Activated gamma-delta T cell treated with anti-CD3 and anti-CD28 coated beads, Interleukin-2, amount 50 U/mL, for 16 hours (primary cell): ENCODE measurements at places on chromosomes 1 and 21.

DNA sequence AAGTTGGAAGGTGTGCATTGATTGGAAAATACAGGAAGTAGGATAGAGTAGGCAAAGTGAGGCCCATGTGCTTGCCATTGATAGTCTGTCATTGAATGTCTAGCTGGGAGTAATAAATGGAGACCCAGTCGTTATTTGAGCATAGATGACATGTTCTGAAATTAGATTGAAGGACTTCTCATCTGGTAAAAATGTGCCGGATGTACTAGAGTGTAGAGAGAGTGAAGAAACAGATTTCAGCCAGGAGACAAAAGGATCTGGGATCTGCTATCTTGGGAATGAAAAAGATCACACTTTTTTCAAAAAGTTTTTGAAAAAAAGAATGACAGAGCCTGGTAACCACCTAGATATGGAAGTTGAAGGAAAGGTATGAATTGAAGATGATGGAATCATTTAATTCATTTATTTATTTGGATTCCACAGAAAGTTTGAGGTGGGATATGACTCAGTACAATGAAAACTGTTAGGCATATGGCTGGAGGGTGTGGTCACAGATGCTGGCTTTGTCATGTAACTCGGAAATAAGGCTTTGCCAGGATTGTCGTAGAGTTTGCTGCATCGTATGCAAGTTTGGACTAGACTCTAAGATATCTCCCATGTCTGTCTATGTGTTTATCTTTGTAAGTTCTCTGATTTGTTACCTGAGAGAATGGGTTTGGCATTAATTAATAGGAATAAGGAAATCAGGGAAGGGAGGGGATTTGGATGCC lies 137.1 kb downstream of the PBX1 start:
- DNase-seq = no peak

DNA sequence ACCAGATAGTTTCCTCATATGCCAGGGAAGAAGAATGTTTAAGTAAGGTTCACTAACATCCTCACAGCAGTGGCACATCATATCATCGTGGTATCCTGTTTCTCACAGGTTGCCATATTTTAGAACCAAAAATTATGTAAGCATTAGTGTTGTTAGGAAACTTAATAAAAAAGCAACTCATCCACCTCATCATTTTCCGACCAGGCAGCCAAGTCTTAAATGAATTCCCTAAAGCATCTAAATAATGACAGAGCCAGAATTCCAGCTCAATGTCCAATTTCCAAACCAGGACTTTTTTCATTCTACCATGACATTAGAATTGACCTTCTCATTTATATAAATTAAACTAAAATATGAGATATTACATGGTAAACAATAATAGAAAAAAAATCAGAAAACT lies 272.7 kb downstream of the NTNG1 start:
- DNase-seq = no peak

DNA sequence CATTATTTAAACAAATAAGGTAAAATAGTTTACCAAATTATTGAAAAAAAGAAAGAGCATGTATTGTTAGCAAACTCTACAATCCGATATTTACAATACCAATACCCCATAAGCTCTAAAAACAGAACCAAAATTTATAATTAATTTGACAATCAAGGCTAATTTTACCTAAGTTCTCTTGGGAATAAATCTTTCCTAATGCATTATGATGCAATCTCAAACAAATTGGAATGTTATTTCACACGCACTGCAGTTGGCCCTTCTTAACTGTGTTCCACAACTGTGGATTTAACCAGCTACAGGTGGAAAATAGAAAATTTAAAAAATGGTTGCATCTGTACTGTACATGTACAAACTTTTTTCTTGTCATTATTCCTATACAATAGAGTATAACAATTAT lies 300.1 kb downstream of the BRINP3 start:
- no peak for DNase-seq

- DNase-seq = no peak
Observed at GRCh38 chr1:220906561-220907334, 27.5 kb downstream of the HLX start.

GRCh38 chr1:92901699-92902405 lies 59.4 kb downstream of the DIPK1A start:
- no peak for DNase-seq

- no peak for DNase-seq
Observed at GRCh38 chr1:186864296-186864695, 35.5 kb downstream of the PLA2G4A start.

GRCh38 chr1:235326719-235327558 lies 1.0 kb downstream of the ARID4B start:
- peak; percentile 62 for DNase-seq

GRCh38 chr1:23601968-23602876 lies 42.9 kb upstream of the ID3 start:
- no peak for DNase-seq

- DNase-seq = no peak
Observed at GRCh38 chr1:3988431-3988830, 88.4 kb upstream of the C1orf174 start.

DNA sequence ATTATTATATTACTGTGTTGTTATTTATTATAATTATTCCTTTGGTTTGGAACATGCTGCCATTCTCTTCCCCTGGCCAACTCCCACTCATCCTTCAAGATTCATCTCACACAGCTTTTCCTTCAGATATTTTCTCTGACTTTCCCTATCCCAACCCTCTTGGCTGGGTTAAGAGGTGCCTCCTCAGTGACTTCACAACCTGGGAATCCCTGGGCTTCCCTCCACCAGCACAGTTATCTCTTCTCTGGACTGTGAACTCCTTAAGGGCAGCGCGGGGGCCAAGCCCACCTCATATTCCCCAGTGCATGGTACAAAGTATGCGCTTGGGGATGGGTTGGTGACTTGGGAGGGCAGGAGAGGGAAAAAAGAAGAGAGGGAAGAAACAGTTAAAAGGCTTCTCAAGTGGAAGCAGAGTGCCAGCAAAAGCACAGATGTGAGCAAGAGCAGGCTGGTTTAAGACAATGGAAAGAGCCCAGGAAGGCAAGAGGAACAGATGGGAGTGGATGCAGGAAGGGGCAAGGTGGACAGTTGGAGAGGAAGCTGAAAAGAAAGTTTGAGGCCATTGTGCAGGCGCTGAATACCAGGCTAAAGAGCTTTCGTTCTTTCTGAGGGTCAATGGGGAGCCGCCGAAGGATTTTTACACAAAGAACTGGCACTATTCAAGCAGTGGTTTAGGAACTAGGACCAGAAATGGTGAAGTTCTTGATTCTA lies 132.3 kb downstream of the BEND5 start:
- DNase-seq = no peak
